ENCODE measurements at places on chromosomes 7 and 10.

- peaks cover 17% of the 10 kb centered on the region for H3K27me3 ChIP-seq
- peaks cover 11% of the 10 kb centered on the region for H3K36me3 ChIP-seq
- no peak overlapping the region for H3K4me3 ChIP-seq
- DNase-seq = no peak
- H3K27ac ChIP-seq = no peak overlapping the region
Observed at GRCh38 chr10:77649333-77650331, 12.0 kb upstream of the KCNMA1 start.

DNA sequence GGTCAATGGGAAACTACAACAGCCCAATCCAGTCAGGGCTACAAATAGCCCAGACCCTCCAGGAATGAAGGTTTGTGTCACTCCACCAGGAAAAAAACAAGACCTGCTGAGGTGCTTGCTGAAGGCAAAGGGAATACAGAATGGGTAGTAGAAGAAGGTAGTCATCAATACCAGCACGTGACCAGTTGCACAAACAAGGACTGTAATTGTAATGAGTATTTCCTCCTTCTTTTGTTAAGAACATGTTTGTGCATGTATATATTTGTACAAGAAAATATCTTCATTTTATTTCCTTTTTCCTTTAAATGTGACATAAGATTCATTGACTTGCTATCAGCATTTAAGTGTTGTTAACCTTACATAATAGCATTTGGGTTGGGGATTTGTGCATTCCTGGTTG, 229.3 kb downstream of the IMMP2L start:
- H3K36me3 ChIP-seq = no peaks in the 10 kb centered on the region
- no peaks in the 10 kb centered on the region for H3K27me3 ChIP-seq
- no peak for DNase-seq
- no peak overlapping the region for H3K4me3 ChIP-seq
- H3K4me1 ChIP-seq = no peaks in the 10 kb centered on the region

DNA sequence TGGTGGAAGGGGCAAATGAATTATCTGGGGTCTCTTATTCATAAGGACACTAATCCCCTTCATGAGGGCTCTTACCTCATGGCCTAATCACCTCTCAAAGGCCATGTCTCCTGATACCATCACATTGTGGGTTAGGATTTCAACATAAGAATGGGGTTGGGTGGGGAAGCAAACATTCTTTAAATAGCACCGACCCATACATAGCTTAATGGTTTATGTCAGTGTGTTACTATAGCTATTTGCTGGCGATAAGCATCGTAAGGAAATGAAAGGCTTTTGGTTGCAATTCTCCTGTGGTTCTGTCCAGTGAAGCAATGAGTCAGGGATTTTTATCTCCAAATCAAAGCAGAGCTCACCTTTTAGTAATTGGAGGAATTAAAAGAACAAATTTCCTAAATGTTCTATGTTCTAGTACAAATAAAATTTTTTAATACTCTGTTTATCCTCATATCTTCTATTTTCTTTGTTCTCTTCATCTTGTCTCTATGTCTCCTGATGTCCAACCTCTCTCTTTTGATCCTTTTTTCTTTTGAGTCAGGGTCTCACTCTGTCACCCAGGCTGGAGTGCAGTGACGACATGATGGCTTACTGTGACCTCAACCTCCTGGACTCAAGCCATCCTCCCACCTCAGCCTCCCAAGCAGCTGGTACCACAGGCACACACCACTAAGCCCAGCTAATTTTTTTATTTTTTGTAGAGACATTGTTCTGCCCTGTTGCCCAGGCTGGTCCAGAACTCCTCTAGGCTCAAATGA, 57.0 kb upstream of the GLCCI1 start:
- H3K4me3 ChIP-seq = no peak overlapping the region
- H3K27ac ChIP-seq = peak overlapping the region; percentile 70
- H3K27me3 ChIP-seq = peaks cover 8% of the 10 kb centered on the region
- no peaks in the 10 kb centered on the region for H3K36me3 ChIP-seq
- H3K4me1 ChIP-seq = peaks cover 10% of the 10 kb centered on the region

DNA sequence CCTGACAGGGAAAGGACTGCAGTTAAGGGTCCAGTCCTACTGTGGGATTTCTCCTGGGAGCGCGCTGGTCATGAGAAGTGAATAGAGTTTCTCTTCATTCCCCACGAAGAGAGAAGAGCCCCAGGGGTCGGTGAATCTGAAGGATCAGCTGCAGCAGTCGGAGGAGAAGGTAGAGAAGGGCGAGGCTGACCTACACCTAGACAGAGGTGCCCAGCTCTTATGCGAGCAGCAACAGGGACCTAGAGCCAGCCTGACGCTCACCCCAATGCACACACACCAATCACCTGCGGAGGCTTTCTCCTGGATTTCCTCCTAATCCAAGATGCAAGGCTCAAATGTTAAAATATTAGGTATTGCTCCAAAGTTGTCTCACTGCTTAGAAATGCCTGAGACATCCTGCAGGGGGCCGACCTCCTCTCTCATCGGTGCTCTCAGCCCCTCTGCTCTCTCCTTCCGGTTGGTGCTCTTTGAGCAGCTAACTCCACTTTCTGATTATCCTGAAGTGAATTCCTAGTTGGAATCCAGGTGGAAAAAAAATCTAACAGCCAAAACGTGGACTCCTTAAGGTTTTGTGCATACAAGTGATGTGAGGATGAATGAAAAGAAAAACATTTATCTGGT, 176.4 kb downstream of the AHR start:
- H3K36me3 ChIP-seq = no peaks in the 10 kb centered on the region
- no peak overlapping the region for H3K4me3 ChIP-seq
- peak overlapping the region; percentile 66 for H3K27ac ChIP-seq
- H3K4me1 ChIP-seq = no peaks in the 10 kb centered on the region
- peak; percentile 9 for DNase-seq

DNA sequence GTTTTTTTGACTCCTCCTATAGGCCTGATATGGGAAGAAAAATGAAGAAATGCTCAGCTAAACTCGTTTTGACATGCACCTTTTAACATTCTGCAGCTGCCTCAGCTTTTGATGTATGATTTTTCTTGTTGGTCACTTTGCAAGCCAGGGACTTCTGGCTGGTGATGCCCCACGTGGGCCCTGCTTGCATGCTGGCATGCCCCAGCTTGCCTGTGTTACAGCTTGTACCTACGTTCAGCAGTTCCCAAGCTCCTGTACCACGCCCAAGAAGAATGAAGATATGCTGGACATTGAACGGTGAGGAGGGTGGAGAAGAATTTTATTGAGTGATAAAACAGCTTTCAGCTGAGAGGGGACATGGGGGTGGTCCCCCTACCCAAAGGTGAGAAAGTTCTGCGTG, 245.6 kb upstream of the FZD8 start:
- peaks cover under 1% of the 10 kb centered on the region for H3K27me3 ChIP-seq
- peaks cover 72% of the 10 kb centered on the region for H3K4me1 ChIP-seq
- H3K4me3 ChIP-seq = no peak overlapping the region
- no peak overlapping the region for H3K27ac ChIP-seq

GRCh38 chr7:139743967-139744767, 33.6 kb downstream of the HIPK2 start:
- DNase-seq = no peak
- H3K36me3 ChIP-seq = peaks cover 13% of the 10 kb centered on the region
- H3K27ac ChIP-seq = no peak overlapping the region
- peaks cover 61% of the 10 kb centered on the region for H3K4me1 ChIP-seq
- no peak overlapping the region for H3K4me3 ChIP-seq

GRCh38 chr7:83921271-83921940, 272.5 kb upstream of the SEMA3E start:
- DNase-seq = no peak
- H3K4me1 ChIP-seq = no peaks in the 10 kb centered on the region
- H3K36me3 ChIP-seq = no peaks in the 10 kb centered on the region
- no peak overlapping the region for H3K27ac ChIP-seq
- H3K4me3 ChIP-seq = no peak overlapping the region
- H3K27me3 ChIP-seq = no peaks in the 10 kb centered on the region

DNA sequence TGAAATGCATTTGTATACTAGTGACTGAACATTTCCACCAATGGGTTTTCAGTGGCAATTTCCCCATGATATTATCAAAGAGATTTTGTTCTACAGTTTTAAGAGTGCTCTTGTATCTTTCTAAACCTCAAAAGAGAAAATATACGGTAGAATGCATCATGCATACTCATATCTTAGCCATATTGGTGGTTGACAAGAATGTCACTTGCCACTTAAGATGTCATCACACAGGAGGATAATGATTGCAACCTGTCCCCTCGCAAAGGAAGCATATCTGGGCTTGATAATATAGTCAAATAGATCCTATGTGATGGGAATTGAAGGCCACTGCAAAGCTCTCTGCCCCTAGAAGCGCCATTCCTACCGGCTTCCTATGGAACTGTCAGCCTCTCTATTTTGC, 79.3 kb upstream of the ARMC3 start:
- no peaks in the 10 kb centered on the region for H3K36me3 ChIP-seq
- DNase-seq = no peak
- peaks cover 5% of the 10 kb centered on the region for H3K27me3 ChIP-seq
